ENCODE measurements at places on chromosomes 13 and 19.

DNA sequence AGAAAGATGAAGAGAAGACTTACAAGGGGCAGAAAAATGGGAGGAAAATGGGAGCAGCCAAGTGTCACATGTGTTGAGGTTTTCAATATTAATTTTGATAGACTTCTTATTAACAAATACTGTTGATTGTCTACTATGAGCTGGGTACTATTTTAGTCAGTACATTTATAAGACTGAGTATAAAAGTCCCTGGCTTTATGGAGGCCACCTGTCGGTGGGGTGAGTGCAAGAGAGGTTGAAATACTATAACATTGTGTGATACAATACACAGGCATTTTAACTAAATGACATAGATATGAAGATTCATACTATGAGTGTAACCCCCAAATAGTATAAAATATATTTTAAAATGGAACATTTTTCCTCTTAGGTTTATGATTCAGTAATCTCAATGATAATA is 29.9 kb downstream of the SLC10A2 start:
- DNase-seq, result no peak

DNA sequence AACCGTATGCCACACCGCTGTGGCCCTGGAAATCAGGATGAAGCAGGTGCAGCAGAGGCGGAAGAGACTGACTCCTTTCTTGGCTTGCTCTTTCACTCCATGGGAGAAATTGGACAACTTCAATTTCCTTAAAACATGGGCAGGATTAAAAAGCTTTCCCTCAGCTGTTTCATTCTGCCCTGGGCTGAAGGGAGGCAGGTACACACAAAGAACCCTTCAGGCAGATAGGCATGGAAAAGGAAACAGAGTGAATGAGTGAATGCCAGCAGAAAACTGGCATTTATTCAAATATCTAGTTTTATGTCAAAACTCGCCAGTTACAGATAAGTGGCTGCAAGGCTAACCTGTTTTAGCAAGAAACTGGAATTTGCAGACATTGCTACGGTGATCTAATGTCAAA is 71.0 kb upstream of the SLC15A1 start:
- no peak for DNase-seq

- no peak for DNase-seq
These were observed 408.4 kb downstream of the SPRY2 start for GRCh38 chr13:79932556-79932955.

DNA sequence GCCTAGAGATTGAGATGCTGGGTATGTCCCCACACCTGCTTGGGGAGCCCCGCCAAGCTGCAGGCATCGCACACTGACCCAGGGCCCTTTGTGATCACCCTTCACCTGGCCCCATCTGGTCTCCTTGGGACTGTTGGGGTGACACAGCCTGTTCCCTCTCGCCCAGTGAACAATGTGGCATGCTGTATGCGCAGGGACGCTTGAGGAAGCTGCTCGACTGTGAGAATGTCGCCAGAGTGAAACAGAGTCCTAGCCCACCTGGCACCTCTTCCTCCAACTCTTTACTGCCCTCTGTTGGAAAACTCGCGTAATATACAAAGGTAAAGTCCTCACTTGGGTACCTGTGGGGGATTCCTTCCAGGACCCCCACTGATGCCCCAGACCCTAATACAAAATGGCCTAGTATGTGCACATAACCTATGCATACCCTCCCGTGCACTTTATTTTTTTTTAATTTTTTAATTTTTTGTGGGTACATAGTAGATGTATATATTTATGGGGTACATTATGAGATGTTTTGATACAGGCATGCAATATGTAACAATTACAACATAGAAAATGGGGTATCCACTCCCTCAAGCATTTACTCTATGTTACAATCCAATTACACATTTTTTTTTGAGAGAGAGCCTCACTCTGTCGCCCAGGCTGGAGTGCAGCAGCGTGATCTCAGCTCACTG is 9.0 kb downstream of the BLOC1S3 start:
- peak; percentile 25 for DNase-seq

DNA sequence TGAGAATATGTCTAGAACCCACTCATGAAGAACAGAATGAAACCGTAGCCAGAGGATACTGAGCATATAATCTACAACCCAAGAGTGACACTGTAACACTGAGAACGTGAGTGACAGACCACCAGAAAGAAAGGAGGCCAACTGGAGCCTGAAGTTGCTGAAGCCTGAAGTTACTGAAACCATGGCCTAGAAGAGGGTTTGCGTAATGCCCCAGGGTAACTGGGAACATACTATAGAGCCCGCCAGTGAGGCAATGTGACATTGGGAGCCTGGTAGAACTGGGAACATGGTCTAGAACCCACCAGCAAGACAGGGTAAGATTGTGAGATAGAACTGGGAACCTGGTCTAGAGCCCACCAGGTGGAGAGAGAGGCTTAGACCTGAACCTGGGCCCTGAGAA is 15.5 kb upstream of the TNFSF14 start:
- DNase-seq, result no peak

GRCh38 chr19:379796-380195 is 29.2 kb downstream of the C2CD4C start:
- DNase-seq, result no peak
